MCF 10A (cell line): ENCODE measurements at places on chromosomes 5 and 9. TPM values are rescaled to one million over a fixed set of nuclear protein-coding genes. Genes with fewer than 3 reads are reported as not detected.

DNA sequence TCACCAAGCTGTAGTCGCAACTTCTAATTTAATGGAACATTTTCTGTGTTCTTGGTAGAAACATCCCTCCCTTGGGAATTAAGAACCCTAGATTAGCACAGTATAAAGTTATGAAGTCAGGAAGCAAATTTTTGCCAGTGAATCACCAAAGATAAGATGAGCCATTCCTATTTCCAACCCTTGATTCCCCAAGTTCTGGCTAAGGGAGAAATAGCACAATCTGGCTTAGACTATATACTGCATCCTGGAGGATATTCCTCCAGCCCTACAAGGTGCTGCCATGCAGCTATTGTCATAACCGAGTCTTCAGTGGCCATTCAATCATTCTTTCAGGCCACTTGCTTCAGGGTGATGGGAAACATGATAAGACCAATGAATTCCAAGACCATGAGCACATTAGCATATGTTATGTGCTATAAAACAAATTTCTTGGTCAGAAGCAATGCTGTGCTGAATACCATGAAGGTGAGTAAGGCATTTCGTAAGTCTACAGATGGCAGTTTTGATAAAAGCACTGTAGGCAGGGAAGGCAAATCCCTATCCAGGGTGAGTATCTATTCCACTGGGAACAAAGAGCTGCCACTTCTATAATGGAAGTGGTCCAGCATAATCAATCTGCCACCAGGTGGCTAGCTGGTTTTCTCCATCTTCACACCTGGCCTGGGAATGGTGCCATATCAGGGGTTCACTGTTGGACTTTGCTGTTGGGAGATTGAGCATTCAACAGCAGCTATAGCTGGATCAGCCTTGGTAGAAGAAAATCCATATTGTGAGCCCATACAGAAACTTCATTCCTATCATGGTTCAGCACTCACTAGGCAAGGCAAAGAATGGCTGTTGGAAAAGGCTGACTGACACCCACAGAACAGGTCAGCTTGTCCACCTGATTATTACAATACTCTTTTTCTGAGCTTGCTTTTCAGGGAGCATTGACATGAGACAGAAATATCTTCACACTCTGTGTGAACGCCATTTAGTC, 19.6 kb upstream of the ARL15 start:
- peak; percentile 75 for DNase-seq
- no peak overlapping the region for H3K4me3 ChIP-seq
- no peaks in the 10 kb centered on the region for H3K27me3 ChIP-seq
- peaks cover 16% of the 10 kb centered on the region for H3K4me1 ChIP-seq

- H3K4me3 ChIP-seq, result no peak overlapping the region
- no peak overlapping the region for H3K27ac ChIP-seq
- peaks cover 4% of the 10 kb centered on the region for H3K36me3 ChIP-seq
- no peaks in the 10 kb centered on the region for H3K4me1 ChIP-seq
Measured at GRCh38 chr5:171029401-171029800, 167.6 kb downstream of the RANBP17 start.

GRCh38 chr5:82046276-82046647, 74.4 kb downstream of the ATG10 start:
- no peaks in the 10 kb centered on the region for H3K36me3 ChIP-seq
- no peak overlapping the region for H3K4me3 ChIP-seq
- peaks cover 14% of the 10 kb centered on the region for H3K4me1 ChIP-seq
- peak overlapping the region; percentile 15 for H3K27ac ChIP-seq
- DNase-seq, result no peak

- peaks cover 30% of the 10 kb centered on the region for H3K36me3 ChIP-seq
- no peaks in the 10 kb centered on the region for H3K4me1 ChIP-seq
- no peak for DNase-seq
- no peaks in the 10 kb centered on the region for H3K27me3 ChIP-seq
Measured at GRCh38 chr9:129854588-129855110, 19.4 kb downstream of the USP20 start.

- H3K36me3 ChIP-seq, result no peaks in the 10 kb centered on the region
- no peak for DNase-seq
- H3K27me3 ChIP-seq, result no peaks in the 10 kb centered on the region
- no peak overlapping the region for H3K27ac ChIP-seq
- no peaks in the 10 kb centered on the region for H3K4me1 ChIP-seq
Measured at GRCh38 chr9:127096208-127096607, 26.2 kb downstream of the ANGPTL2 start.

- H3K4me3 ChIP-seq, result no peak overlapping the region
- no peak for DNase-seq
- peaks cover 92% of the 10 kb centered on the region for H3K27me3 ChIP-seq
- no peaks in the 10 kb centered on the region for H3K4me1 ChIP-seq
- no peaks in the 10 kb centered on the region for H3K36me3 ChIP-seq
Measured at GRCh38 chr5:60387051-60387440, 312.9 kb downstream of the DEPDC1B start.

GRCh38 chr9:17802249-17802857, 223.5 kb downstream of the SH3GL2 start:
- no peak overlapping the region for H3K4me3 ChIP-seq
- DNase-seq, result peak; percentile 28
- H3K36me3 ChIP-seq, result no peaks in the 10 kb centered on the region
- no peaks in the 10 kb centered on the region for H3K4me1 ChIP-seq
- no peak overlapping the region for H3K27ac ChIP-seq
- H3K27me3 ChIP-seq, result peaks cover 33% of the 10 kb centered on the region

OR1Q1 gene
- total RNA-seq, result not detected in 2 replicates

SNCAIP gene
- total RNA-seq, result 0.12 and 0.21 TPM in 2 replicates

CLK4 gene
- 49.3 and 51.7 TPM in 2 replicates for total RNA-seq
